ENCODE measurements at places on chromosomes 13 and 19.

- peak; percentile 33 for DNase-seq
These were observed 40.3 kb downstream of the DEDD2 start for GRCh38 chr19:42176990-42177685.

DNA sequence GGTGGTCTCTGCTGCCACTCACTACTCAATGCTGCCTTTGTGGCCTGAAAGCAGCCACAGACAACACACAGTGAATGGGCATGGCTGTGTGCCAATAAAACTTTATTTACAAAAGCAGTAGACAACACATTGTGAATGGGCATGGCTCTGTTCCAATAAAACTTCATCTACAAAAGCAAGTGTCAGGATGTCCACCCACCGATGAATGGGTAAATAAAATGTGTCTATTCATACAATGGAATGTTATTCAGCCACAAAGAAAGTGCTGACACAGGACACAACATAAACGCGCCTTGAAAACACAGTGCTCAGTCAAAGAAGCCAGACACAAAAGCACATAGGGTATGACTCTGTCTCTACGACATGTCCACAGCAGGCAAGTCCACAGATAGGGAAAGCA, 20.1 kb downstream of the ZSCAN5A start:
- DNase-seq = no peak

- DNase-seq = no peak
These were observed 31.4 kb upstream of the TPTE2 start for GRCh38 chr13:19592657-19593180.

DNA sequence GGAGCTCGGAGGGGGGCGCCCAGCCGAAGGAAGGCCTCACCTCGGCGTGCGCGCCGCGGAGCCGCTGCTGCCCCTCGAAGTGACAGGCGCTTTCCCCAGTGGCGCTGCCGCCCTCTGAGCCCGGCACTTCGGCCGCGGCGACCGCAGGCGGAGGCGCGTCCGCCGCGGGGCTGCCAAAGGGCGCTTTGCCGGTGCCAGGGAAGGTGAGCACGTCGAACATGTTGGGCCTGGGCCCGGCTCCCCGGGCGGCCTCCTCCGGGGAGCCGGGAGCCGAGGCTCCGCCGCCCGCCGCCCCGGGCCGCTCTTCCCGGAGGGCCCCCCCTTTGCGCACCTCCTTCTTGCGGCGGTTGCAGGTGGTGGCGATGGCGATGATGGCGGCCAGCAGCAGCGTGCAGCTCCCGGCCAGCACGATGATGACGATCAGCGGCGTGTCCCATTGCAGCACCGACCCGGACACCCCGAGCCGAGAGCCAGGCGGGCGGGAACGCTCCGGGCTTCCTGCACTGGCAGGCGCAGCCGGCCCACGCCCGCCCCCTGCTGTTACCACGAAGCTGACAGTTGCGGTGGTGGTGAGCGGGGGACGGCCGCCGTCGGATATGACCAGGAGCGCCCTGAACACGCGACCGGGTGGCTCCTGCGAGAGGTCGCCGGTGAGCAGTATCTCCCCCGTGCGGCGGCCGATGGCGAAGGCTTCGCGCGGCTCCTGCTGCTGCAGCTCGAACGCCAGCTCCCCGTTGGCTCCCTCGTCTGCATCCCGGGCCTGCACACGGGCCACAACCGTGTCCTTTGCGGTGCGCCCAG, 2.5 kb downstream of the PCDH8 start:
- no peak for DNase-seq

DNA sequence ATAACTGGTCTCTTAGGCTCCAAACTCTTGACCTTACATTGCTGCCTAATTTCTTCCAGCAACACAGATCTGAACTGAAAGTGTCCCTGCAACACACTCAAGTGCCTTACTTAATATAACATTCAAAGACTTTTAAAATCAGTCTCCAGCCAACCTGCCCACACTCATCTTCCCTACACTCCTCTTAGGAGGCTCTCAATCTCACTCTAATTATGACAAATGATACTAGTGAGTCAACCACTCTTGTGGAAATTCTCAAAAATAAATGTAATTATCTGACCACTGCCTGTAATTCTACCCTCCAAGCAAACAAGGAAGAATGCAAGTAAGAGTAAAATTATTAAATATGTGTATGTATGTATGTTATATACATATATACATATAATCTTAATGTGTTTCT, 348.1 kb upstream of the MIR17HG start:
- no peak for DNase-seq

All from GOT3 (cell line).